ENCODE measurements at places on chromosomes 7 and 10. TPM values are rescaled to one million over a fixed set of nuclear protein-coding genes. Genes with fewer than 3 reads are reported as not detected.

The CUZD1 gene
- total RNA-seq = 0.13 TPM

The ANKRD1 gene
- 2.2 TPM for total RNA-seq

The NEUROG3 gene
- not detected for total RNA-seq

The RET gene
- total RNA-seq = not detected

The CPA2 gene
- not detected for total RNA-seq

The FAM221A gene
- 1.5 TPM for total RNA-seq

The FEZF1 gene
- not detected for total RNA-seq

The MIOS gene
- total RNA-seq = 26.1 TPM

The BAMBI gene
- 7.3 TPM for total RNA-seq

All from aortic smooth muscle cell (primary cell).